ENCODE measurements at places on chromosomes 2 and 18.
A peak's percentile ranks its signal among the peaks of the same experiment; 100 is the strongest.

DNA sequence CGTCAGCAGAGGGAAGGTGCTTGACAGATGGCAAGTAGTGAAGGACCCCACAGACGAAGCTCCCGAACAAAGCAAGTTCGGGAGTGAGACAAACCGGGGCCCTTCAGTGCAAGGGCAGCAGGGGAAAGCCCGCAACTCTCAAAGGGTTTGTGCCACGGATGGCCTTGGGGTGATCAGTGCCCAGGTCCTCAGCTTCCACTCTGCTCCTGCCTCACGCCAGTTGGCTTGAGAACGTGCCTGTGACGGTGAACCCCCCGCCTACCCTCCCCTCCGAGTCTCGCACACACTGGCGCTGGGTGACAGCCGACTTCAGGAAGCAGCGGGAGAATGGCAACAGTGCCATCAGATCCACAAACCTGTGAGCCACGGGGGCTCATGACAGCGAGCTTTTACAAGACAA, 56.8 kb upstream of the SALL3 start:
- no peak for DNase-seq

GRCh38 chr2:215614296-215614695, 178.4 kb upstream of the FN1 start:
- DNase-seq: no peak

DNA sequence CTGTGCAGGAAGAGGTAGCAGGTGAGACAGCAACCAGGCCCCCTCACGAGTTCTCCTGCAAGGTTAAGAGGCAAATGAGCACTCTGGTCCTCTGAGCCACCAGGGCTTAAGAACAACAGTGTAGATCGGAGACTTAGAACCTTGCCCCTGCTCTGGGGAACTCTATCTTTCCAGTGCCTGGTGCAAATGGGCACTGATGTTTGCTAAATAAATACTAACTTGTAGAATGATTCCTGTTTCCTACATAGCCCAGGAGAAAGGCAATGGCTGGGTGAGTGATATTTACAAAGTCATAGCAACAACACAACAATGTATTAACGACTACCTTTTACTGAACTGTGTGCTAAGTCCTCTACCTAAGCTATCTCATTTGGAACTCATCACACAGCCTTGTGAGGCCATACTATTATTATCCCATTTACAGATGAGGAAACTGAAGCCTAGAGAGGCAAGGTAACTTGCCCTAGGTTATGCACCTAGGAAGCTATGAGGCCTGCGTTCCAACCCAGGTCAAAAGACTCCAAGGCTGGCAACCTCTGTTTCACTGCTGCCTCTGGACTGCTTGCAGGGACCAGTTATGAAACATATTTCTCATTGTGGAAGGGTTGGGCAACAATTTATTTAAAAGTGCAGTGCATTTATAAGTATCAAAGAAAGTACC, 4.3 kb downstream of the ATP8B1 start:
- DNase-seq: no peak

- no peak for DNase-seq
Observed at GRCh38 chr2:235770909-235771820, 277.3 kb downstream of the AGAP1 start.

- DNase-seq: peak; percentile 52
Observed at GRCh38 chr2:233679196-233679595, 2.5 kb upstream of the UGT1A7 start.

DNA sequence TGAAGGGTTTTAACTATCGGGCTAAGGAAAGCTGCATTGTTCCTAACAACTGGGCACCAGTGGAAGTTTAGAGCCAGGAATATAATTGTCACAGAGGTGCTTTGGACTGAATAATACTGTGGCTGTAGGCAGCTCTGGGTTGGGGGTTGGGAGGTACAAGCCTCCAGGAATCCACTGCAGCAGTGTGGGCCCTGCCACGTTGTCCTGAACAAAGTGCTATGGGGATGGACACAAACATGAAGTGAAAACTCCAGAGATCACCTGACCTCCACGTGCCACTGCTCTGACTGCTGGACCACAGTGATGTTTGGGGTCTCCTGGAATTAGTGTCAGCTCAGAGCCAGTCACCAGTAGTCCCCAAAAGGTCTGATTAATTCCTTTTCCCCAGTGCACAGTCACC, 110.9 kb downstream of the BCL2 start:
- DNase-seq: no peak

GRCh38 chr18:24791751-24792545, 331.5 kb downstream of the HRH4 start:
- DNase-seq: no peak

DNA sequence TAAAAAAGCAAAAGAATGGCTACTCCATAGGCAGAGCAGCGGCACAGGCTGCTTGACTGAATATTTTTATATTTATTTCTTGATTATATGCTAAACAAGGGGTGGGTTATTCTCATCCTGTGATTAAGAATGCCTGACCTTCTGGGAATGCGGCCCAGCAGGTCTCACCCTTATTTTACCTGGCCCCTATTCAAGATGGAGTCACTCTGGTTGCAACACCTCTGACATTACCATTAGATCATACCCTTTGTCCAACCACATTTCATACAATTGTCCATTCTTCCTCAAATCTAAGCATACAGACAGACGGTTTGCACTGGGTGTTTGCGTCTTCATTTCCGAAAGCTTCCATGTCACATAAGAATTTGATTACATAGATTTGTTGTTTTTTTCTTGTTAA, 168.2 kb downstream of the GALNT1 start:
- no peak for DNase-seq

DNA sequence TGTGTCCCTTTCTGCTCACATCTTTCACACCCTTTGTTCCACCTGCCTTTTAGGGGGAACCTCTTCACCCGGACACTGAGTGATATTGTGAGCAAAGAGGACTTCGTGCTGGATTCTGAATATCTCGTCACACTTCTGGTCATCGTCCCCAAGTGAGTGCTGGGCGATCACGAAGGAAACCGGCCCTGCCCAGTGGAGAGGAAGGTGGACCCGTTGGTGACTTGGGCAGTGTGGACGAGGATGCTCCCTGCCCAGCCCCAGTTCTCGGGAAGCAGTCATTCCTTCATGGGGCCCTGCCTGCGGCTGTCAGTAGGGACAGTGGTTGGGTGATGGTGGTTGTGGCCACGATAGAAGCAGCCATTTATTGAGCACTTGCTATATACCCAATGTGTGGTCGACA, 40.8 kb downstream of the PDIA6 start:
- no peak for DNase-seq

DNA sequence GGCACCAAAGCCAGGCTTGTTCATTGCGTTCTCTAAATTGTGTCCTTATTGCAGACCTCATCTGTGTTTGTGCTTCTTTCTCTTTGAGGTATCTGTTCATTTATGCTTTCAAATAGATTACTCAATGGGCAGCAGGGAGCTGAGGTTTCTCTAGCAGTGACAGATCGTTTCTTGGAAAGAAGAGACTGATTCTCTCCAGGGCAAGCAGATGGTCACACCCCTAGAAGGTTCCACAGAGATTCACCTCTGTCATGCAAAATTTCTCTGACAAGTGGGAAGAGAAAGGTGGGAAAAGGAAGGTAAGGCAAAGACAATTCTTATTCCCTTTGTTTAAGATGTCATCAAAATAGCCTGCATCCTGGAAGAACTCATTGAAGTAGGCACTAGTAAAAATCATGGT, 14.0 kb downstream of the DLGAP1 start:
- DNase-seq: no peak

DNA sequence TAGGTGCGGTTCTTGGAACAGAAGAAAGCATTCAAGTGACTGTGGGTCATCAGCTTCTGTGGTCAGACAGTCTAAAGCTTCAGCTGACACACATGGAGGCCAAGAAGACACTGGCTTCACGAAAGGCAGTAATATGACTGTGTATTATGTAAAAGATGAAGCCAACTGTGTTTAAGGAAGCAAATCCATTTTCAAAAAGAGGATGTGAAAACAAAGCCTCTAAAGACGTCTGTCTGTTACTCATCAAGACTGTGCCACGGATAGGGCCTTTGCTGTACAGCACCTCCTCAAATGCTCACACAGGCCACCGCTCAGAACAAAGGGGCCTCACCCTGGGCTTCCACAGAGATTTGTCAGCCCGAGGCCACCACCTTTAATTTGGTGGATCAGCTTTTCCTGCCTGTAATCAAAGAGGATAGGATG, 21.1 kb upstream of the TMEM163 start:
- no peak for DNase-seq

DNA sequence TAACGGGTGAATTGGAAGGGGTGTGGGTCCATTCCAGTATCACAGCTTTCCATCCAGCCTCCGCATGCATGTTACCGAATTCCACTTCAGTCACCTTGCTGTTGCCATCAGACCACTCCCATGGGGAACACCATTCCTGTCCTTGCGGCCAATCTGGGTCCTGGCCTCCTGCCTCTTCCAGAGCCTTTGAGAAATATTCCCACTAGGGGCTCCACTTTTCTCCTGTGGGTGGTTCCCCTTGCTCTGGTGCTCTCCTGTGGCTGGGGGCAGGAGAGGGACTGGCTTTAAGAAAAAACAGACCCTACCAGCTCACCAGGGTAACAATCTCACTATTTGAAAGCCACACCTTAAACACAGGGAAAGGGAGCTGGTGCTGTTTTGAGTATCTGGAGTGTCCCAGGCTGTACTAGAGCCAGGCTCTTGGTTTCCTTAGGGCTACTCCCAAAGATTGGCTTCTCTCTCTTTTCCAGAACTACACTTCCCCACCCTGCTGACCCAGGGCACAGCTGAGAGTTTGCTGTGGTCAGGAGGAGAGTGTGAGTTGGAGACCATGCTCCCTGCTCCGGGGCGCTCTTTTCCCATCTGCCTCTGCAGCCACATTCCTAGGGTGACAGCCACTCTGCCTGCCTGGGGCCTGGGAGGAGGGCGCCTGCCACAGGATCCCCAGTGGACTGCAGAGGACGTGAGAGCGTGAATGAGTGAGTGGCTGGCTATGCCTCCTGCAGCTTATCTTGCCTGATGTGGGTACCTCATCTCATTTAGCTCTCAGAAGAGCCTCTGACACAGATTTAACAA, 460.8 kb upstream of the HS6ST1 start:
- DNase-seq: no peak

DNA sequence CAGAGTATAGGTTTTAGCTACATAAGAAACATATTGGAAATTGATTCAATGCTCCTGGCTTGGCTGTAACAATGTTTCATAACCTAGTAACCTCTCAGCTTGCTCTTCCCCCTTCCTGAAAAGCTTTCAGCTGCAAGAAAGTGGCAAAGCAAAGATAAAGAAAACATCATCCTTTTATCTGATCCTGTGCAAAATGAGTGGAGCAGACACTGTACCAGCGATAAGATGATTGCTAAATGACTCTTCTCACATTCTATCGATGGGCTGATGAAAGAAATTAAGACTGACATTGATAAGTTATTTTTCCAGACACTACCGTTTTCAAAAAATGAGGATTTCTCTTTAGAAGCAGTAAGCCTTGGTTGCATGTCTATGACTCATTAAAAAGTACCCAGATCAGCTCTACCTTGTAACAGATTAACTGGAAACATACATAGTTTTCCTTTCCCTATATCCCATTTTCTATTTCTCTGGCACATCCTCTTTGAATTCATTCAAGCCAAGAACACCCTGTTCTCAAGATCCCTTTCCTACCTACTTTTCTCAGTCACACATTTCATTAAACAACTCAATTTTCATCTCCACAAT, 87.1 kb upstream of the LYPD1 start:
- DNase-seq: no peak

DNA sequence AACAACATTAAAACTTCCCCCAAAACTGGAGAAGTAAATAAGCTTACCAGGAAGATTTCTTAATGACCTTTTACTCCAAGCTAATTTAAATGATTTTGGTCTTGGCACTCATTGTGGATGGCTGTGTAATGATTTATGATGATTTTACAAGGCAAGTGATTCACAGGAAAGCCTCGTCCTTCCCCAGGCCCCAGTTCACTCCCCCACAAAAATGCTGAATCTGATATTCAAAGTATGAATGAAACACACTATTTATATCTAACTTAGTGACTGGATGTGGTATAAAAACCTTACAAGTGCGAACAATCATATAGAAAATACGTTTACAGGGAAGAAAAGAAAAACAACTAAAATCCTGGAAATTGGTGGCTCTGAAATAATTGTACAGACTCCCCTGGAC, 49.8 kb downstream of the ZNF516 start:
- no peak for DNase-seq

DNA sequence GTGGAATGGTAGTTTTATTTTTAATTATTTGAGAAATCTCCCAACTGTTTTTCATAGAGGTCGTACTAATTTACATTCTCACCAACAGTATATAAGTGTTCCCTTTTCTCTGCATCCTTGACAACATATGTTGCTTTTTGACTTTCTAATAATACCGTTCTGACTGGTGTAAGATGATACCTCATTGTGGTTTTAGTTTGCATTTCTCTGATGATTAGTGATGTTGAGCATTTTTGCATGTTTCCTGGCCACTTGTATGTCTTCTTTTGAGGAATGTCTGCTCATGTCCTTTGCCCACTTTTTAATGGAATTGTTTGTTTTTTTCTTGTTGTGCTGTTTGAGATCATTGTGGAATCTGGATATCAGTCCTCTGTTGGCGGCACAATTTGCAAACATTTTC, 242.5 kb downstream of the ZNF521 start:
- DNase-seq: no peak

DNA sequence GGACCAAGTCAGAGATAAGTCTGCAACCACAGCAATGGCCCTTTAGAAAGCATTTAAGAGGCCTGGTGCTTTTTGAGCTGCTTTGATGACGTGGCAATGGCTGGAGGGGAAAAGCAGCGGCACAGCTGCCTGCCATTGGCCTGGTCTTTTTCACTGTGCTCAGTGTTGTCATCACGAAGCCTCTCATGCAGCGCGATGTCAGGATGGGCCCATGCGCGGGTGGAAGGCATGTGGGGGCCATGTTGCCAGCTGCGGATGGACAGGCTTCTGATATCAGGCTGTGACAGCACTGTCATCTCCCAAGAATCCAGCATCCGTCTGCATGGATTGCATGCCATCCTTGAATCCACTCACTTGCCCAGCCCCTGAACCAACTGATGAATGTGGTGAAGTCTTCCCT, 204.5 kb downstream of the ACKR3 start:
- DNase-seq: no peak

DNA sequence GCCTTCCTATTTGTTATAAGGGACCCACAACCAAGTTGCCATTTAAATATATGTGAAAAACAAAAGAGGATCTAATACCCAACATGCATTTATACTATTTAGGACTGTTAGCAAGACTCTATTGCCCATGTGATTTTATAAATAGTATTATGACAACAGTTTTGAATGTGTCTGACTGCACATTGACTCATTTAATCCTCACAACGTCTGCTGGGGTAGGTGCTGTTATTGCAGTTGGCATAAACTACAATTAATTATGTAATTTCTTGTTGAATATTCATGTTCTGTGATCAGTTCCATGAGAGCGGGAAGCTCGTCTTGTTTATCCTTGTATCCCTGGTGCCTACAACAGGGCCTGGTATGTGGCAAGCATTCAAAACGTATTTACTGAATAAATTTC, 53.7 kb downstream of the SH2D6 start:
- no peak for DNase-seq

DNA sequence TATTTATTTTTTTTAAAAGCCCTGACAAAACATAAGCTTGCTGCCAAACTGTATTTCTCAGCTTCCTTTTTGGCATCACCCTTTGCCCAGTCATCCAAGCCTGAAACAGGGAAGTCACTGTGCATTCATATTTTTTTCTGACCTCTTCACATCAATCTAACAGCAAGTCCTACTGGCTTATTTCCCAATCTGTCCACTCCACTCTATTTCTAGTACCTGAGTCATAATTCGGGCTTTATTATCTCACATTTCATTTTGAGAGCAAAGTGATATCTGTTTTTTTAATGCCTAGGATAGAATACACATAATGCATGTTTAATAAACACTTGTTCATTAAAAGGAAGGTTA, 5.1 kb downstream of the HNMT start:
- no peak for DNase-seq

- DNase-seq: no peak
Observed at GRCh38 chr2:33126958-33127357, 180.2 kb downstream of the LTBP1 start.

- peak; percentile 21 for DNase-seq
Observed at GRCh38 chr2:191638079-191638801, 39.7 kb upstream of the NABP1 start.
